NCI-H1092 treated with DMSO at 0.1 percent for 48 hours (cell line): ENCODE measurements at places on chromosomes 12 and 14.
A peak's percentile ranks its signal among the peaks of the same experiment; 100 is the strongest.

DNA sequence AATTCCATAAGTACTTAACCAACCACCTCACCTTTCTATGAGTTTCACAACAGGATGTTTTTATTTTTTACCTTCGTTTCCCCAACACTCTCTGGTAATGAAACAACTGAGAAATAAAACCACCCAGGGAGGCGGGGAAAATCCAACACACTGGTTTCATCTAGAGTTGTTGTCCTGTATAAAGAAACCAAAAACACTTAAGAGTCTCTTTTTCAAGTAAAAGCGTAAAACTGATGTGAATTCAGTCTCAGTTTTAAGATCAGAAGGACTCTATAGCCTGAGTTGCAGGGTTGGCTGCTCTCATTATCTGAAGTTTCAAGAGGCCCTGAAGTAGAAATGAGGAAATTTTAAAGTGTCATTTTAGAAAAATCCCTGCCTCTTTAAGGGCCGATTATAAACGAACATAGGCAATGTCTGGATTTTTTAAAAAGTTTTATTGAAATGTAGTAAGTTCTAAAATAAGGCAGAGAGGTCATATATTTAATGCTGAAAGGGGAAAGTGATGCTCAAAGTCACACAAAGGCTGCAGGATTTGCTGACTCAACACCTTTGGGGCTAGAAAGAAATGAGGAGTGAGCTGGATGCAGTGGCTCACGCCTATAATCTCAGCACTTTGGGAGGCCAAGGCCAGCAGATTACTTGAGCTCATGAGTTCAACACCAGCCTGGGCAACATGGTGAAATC is 27.2 kb downstream of the HIGD1C start:
- no peak for DNase-seq

GRCh38 chr12:16449459-16449858 is 102.0 kb downstream of the MGST1 start:
- DNase-seq, result no peak

- DNase-seq, result no peak
Observed at GRCh38 chr12:2412305-2412643, 359.5 kb downstream of the CACNA1C start.

- DNase-seq, result no peak
Observed at GRCh38 chr12:14853961-14854360, 10.6 kb upstream of the ART4 start.

- no peak for DNase-seq
Observed at GRCh38 chr14:87387806-87388205, 605.2 kb downstream of the GALC start.

- no peak for DNase-seq
Observed at GRCh38 chr12:65649126-65649525, 175.2 kb upstream of the HMGA2 start.

DNA sequence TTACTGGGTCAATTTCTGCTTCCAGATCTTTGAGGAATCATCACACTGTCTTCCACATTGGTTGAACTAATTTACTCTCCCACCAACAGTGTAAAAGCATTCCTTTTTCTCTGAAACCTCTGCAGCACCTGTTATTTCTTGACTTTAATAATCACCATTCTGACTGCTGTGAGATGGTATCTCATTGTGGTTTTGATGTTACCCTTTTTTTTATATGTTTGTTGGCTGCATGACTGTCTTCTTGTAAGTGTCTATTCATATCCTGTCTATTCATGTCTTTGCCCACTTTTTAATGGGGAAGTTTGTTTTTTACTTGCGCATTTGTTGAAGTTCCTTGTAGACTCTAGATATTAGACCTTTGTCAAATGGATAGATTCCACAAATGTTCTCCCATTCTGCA is 324.9 kb downstream of the NAV3 start:
- no peak for DNase-seq

DNA sequence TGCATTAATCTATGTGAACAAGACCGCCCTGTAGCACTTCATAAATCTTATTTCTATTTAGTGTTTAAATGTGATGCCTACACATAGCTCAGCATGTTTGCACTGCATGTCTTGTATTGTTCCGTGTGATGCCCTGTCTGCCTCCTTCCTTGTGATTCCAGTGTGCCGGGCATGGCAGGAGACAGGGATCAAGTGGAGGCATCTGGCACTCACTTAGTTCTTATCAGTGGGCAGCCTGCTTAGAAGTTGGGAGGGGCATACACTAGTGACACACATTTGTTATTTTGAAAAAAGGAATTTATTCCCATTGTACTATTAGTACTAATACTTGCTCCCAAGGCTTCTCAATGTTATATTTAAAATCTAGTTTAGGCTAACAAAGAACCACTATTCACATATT is 176.4 kb downstream of the KCNA5 start:
- no peak for DNase-seq

DNA sequence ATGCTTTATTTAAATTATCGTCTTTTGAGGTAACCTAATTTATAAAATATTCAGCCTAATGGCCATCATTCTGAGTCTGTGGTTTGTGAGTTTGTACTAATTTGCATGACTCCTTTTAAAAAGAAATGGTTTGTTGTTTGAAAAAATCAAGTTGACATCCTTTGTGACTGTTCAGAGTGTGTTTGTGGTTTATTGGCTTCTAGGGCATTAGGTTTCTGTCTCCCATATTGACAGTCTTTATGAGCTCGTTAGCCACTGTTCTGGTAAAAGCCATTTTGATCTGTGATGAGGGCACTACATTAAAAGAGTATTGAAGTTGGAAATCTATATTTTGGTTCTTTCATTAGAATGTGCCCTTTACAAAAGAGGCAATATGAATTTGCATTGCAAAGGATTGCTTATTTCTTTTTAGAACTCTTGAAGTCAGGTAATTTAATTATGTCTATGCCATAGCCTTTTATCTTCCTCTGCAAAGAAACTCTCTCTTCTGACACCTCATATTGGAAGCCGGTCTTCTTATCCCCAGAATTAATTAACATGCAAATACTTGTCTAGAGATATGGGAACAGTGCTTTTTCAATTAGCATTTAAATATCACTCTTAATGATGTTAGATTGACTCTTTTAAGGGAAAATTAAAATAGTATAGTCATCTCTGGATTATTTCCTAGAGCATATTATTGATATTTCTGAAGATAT is 95.0 kb downstream of the CRADD start:
- no peak for DNase-seq

- DNase-seq, result no peak
Observed at GRCh38 chr14:59547310-59547709, 29.3 kb downstream of the CCDC175 start.

DNA sequence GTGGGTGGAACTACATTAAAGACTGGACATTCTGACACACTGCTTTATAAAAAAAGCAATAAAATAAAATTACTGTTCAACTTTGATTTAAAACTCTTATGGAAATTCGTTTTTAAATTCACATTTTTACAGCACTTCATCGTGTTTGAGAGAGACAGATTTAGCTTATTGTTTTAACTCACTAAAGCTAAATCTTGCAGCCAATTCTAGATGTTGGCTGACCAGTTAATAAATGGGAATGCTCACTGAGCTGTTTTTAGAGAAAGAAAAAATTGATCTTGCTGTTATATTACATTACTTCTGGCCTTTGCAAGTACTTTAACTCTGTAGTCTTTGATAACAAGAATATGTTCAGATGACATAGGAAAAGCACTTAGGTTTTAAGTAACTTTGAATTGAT is 157.1 kb downstream of the PLCZ1 start:
- DNase-seq, result no peak

DNA sequence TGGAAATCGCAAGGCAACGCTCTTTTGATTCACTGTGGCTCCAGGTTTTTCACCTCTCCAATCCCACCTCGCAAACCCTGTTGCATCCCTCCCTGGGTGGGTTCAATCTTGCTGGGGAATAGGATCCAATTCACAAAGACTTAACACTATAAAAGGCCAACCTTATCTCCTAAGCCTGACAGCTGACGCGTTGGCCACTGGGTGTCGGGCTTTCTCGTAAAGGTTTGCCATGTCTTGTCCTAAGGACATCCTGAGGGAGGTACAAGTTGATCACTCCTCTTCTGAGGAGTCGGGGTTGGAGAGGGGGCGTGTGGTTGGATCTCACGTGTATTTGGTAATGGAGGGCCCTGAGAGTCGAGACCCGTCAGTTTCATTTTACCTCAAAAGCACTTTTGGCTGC is 112.6 kb upstream of the FZD10 start:
- DNase-seq, result no peak

DNA sequence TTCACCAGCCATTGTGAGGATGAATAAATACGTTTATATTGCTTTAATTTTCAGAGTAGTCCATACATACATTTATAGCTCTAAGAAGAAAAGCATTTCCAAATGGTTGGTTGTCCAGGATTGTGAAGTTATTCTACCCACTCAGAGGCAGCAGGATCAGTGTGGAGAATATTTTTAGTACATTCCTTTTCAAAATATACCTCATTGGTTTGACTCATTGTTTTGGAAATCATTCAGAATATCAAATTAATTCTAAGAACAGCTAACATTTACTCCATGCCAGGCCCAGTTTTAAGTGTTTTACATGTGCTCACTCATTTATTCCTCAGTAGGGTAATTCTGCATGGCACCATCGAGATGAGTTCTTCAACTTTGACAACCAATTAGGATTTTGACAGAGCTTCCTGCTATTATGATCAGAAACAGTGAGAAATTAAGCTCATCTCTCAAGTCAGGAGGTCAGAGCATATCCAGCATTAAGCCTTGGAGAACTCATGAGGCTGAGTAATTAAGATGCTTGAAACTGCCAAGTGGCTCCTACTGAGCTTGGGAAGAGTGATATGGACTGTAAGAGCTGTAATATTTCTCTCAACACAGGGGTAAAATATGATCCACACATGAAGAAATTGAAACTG is 153.3 kb upstream of the CLEC14A start:
- DNase-seq, result no peak

- no peak for DNase-seq
Observed at GRCh38 chr12:27185234-27186021, 58.7 kb upstream of the STK38L start.

DNA sequence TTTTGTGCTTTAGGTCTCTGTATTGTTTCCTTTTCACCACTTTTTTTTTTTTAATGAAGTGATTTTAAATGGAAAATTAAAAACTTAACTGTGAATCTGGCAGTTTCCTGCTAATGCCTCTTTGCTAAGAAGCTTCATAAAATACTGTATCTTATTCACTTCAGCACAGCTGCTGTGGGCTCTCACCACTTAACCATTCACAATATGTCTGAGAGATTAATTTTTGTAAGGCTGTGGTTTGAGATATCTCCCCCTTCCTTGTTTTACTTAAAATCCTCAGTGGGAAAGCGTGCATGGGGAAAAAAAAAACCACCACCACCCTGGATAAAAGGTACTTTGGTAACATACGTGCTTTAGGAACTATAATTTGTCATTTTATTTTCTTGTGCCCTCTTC is 115.9 kb downstream of the ETV6 start:
- no peak for DNase-seq

- DNase-seq, result no peak
Observed at GRCh38 chr12:23359975-23360701, 589.3 kb downstream of the SOX5 start.

- DNase-seq, result no peak
Observed at GRCh38 chr12:12549426-12549825, 13.2 kb downstream of the DUSP16 start.

- no peak for DNase-seq
Observed at GRCh38 chr12:63795032-63795687, 15.5 kb downstream of the RXYLT1 start.

- no peak for DNase-seq
Observed at GRCh38 chr14:45381091-45381490, 128.1 kb upstream of the MIS18BP1 start.

DNA sequence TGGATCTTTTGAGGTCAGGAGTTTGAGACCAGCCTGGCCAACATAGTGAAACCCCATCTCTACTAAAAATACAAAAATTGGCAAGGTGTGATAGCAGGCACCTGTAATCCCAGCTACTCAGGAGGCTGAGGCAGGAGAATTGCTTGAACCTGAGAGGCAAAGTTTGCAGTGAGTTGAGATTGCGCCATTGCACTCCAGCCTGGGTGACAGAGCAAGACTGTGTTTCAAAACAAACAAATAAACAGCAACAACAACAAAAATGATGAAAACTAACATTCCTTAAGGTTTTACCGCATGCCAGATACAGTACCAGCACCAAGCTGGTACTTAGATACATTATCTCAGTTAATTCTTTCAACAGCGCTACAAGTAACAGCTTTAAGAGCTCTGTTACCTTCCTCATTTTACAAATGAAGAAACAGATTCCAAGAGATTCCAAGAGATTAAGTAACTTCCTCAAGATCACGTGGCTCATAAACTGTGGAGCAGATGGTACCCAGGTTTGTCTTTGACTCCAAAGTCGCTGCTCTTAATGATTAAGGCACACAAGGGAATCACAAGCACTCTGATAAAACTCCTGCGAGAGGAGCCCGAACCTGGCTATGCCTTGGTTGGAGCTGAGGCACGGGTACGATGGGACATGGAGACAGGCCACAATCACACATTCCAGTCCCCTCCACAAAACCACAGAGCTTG is 17.7 kb upstream of the PLEK2 start:
- no peak for DNase-seq

DNA sequence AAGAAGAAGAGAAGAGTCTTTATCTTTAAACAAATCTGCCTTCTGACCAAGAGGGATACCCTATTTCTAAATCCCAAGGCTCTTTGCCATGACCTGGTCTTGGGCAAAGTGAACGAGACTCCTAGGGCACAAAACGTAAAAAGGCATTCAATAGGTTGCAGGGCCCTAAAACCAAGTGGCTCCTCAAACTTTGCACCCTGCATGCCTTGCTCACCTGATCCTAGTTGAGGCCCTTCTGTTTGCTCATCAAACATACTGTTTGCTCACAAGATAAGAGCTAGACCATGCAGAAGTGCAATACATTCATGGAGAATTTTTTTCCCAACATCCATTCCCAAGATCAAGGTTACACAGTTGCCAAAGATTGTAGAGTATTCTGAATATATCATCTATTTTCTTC is 7.9 kb upstream of the PRH1 start:
- DNase-seq, result no peak

- no peak for DNase-seq
Observed at GRCh38 chr14:103127861-103128598, 4.8 kb downstream of the TNFAIP2 start.

GRCh38 chr14:98136012-98136789 is 1135.8 kb downstream of the BCL11B start:
- DNase-seq, result peak; percentile 60

DNA sequence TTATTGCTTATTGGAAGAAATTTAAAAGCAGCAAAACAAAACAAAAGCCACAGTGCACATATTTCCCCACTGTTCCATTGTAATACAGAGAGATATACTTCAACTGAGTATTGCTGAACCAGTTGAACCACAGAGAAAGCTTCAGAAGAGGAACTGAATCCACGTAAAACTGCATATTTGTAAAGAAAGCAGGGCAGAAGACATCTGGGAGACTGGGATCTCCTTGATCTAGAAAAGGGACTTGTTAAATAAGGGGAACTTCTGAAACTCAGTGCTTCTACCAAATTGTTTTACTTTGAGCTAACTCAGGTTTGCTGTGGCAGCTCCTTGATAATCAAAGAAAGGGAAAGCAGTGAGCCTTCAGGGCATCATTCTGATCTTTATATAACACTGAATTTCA is 411.1 kb upstream of the MDGA2 start:
- no peak for DNase-seq

DNA sequence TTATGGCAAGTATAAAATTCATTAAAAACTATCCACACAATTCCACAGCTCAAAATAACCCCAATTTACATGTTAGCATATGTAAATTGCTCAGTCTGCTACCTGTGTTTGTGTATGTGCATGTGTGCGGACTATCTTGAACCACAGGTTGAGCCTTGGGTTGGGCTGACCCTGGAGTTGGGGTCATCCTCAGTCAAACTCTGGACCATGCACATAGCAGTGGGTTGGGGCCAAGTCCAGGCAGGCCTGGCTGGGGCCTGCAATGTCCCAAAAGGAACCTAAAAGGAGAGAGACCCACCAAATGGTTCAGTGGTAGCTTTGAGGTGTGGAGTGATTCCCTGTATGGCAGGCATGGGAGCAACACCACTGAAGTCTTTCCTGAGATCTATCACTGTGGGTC is 156.1 kb downstream of the FOXN3 start:
- no peak for DNase-seq
